Nasal cavity respiratory epithelium epithelial cell of viscerocranial mucosa (primary cell): ENCODE measurements at places on chromosomes 12 and 14. TPM values are rescaled to one million over a fixed set of nuclear protein-coding genes. Genes with fewer than 3 reads are reported as not detected.

GPRC5A gene
- total RNA-seq, result 18.8 and 20.4 TPM in 2 replicates

ALX1 gene
- total RNA-seq, result under 0.01 and 0.14 TPM in 2 replicates

RND1 gene
- 0.78 and 4.1 TPM in 2 replicates for total RNA-seq

KLRF2 gene
- not detected in 2 replicates for total RNA-seq

SLC6A12 gene
- total RNA-seq, result 0.14 TPM in 1 of 2 replicates, not detected in the other

CYP27B1 gene
- total RNA-seq, result 1.5 and 4.1 TPM in 2 replicates

TAS2R31 gene
- total RNA-seq, result 0.68 and 5.6 TPM in 2 replicates

CLEC2D gene
- 1.4 and 4.8 TPM in 2 replicates for total RNA-seq

BRI3BP gene
- total RNA-seq, result 15.4 and 20.8 TPM in 2 replicates

SLC4A8 gene
- 0.14 and 0.68 TPM in 2 replicates for total RNA-seq

EML5 gene
- total RNA-seq, result 0.78 and 1.4 TPM in 2 replicates

ANO2 gene
- 0.28 and 0.34 TPM in 2 replicates for total RNA-seq

PLEKHD1 gene
- 0.07 TPM in 1 of 2 replicates, not detected in the other for total RNA-seq

PLCZ1 gene
- not detected in 2 replicates for total RNA-seq

ST8SIA1 gene
- 0.34 and 0.64 TPM in 2 replicates for total RNA-seq

CLEC1A gene
- total RNA-seq, result not detected in 2 replicates

CMTM5 gene
- not detected in 2 replicates for total RNA-seq

BIN2 gene
- not detected in 2 replicates for total RNA-seq

PLBD2 gene
- 8.5 and 37.7 TPM in 2 replicates for total RNA-seq

ETV6 gene
- total RNA-seq, result 5.5 and 22.1 TPM in 2 replicates

KRT72 gene
- total RNA-seq, result not detected in 2 replicates

LAG3 gene
- total RNA-seq, result 0.07 TPM in 1 of 2 replicates, not detected in the other

LRIG3 gene
- total RNA-seq, result 34.2 and 66.0 TPM in 2 replicates

AVPR1A gene
- not detected in 2 replicates for total RNA-seq

MFAP5 gene
- total RNA-seq, result 0.14 and 19.5 TPM in 2 replicates

RNASE4 gene
- total RNA-seq, result 3.8 and 7.4 TPM in 2 replicates

FBRSL1 gene
- 5.8 and 14.1 TPM in 2 replicates for total RNA-seq

DNAI7 gene
- under 0.01 and 0.07 TPM in 2 replicates for total RNA-seq

KCNH3 gene
- under 0.01 TPM in 1 of 2 replicates, not detected in the other for total RNA-seq

INHBE gene
- 0.34 and 1.5 TPM in 2 replicates for total RNA-seq

CD27 gene
- not detected in 2 replicates for total RNA-seq

KRT1 gene
- total RNA-seq, result 0.34 TPM in 1 of 2 replicates, not detected in the other

RAB15 gene
- total RNA-seq, result under 0.01 and 0.28 TPM in 2 replicates

PRB2 gene
- not detected in 2 replicates for total RNA-seq

SSPN gene
- 0.68 and 3.1 TPM in 2 replicates for total RNA-seq

COX6A1 gene
- total RNA-seq, result 381 and 699 TPM in 2 replicates

MYL2 gene
- total RNA-seq, result not detected in 2 replicates

KSR2 gene
- under 0.01 TPM in 2 replicates for total RNA-seq

FSCB gene
- total RNA-seq, result not detected in 2 replicates

B4GALNT1 gene
- 0.07 TPM in 1 of 2 replicates, not detected in the other for total RNA-seq

MMP19 gene
- total RNA-seq, result under 0.01 and 0.28 TPM in 2 replicates

AQP2 gene
- total RNA-seq, result not detected in 2 replicates

PTPN6 gene
- 12.3 and 17.4 TPM in 2 replicates for total RNA-seq

SRGAP1 gene
- total RNA-seq, result 9.6 and 17.7 TPM in 2 replicates

FANCM gene
- 3.1 and 3.7 TPM in 2 replicates for total RNA-seq

PLEKHH1 gene
- 2.7 and 5.5 TPM in 2 replicates for total RNA-seq

CLEC6A gene
- not detected in 2 replicates for total RNA-seq

EIF2S3B gene
- total RNA-seq, result 0.68 and 7.4 TPM in 2 replicates

THAP2 gene
- 3.8 and 9.6 TPM in 2 replicates for total RNA-seq

SUSD6 gene
- 9.2 and 52.2 TPM in 2 replicates for total RNA-seq

C3AR1 gene
- total RNA-seq, result 0.14 TPM in 1 of 2 replicates, not detected in the other

PDZRN4 gene
- not detected in 2 replicates for total RNA-seq

C12orf50 gene
- under 0.01 TPM in 1 of 2 replicates, not detected in the other for total RNA-seq

ASCL1 gene
- not detected in 2 replicates for total RNA-seq

CMA1 gene
- not detected in 2 replicates for total RNA-seq
